ENCODE measurements at places on chromosomes 7 and 10.
A peak's percentile ranks its signal among the peaks of the same experiment; 100 is the strongest.

GRCh38 chr10:73218431-73219191 lies 28.4 kb downstream of the DNAJC9 start:
- DNase-seq, result no peak

GRCh38 chr7:105013816-105014692 lies at the start of gene KMT2E:
TSS of gene KMT2E (plus strand) at chr7:105014205. CDS start at chr7:105040953, 26,748 bp downstream.
- peak; percentile 84 for DNase-seq

- no peak for DNase-seq
Measured at GRCh38 chr7:64978497-64979203, 12.2 kb downstream of the ZNF117 start.

GRCh38 chr7:150329331-150330120 lies 6.2 kb upstream of the ACTR3C start:
- DNase-seq, result no peak
